ENCODE measurements at places on chromosomes 7 and 10. TPM values are rescaled to one million over a fixed set of nuclear protein-coding genes. Genes with fewer than 3 reads are reported as not detected.

GRCh38 chr10:73894245-73894971 lies 16.5 kb upstream of the PLAU start:
- no peak overlapping the region for H3K4me3 ChIP-seq
- DNase-seq: no peak
- peaks cover 13% of the 10 kb centered on the region for H3K4me1 ChIP-seq
- H3K27ac ChIP-seq: no peak overlapping the region
- H3K27me3 ChIP-seq: no peaks in the 10 kb centered on the region

DNA sequence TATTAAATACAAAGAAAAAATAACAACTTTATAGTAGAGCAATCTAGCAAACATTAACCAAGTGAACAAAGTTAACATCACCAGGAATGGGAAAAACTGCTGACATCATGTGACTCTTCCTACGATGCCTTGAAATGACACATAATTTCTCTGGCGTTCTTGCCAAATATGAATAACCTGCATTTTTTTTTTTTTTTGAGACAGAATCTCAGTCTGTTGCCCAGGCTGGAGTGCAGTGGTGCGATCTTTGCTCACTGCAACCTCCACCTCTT lies 126.5 kb upstream of the VKORC1L1 start:
- H3K4me1 ChIP-seq: peaks cover 6% of the 10 kb centered on the region
- H3K27ac ChIP-seq: no peak overlapping the region
- DNase-seq: no peak
- H3K36me3 ChIP-seq: no peaks in the 10 kb centered on the region
- no peak overlapping the region for H3K4me3 ChIP-seq

DNA sequence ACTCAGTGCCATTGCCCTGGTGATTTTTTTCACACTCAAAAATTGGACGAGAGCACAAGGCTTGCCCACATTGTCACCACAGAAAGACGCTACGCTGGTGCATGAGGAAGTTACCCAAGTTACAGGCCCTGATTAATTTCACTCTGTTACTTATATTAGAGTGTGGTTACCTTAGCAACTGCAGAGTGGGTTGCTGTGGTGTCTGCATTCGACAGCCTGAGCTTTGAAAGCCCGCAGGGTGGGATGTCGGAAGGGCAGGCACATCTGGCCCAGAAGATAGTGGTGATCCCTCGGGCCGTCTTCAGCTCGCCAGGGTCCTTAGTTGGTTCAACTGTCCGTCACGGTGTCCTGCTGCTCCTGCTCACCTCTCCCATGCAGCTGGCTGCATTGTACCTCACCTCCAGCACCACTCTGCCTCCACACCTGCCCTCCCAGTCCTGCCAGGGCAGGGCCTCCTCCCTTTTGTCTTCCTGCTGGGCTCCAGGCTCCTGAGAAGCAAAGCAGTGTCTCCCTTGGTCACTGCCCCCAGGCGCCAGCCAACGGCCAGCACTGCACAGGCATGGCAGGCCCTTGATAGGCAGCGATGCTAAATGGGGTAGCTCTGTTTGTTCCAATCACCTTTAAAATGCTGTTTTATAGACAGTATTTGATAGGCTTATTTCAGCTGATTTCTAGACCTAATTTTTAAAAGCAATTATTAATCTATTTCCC lies 167.2 kb downstream of the EBF3 start:
- no peaks in the 10 kb centered on the region for H3K27me3 ChIP-seq
- H3K4me1 ChIP-seq: peaks cover 17% of the 10 kb centered on the region
- no peak overlapping the region for H3K27ac ChIP-seq
- no peaks in the 10 kb centered on the region for H3K36me3 ChIP-seq

PNLIPRP3 gene
- total RNA-seq: 0.04 TPM

EBLN1 gene
- total RNA-seq: 0.09 TPM

IRF5 gene
- 2.7 TPM for total RNA-seq

ACTL6B gene
- total RNA-seq: not detected

PON1 gene
- 0.31 TPM for total RNA-seq

GPR15LG gene
- total RNA-seq: not detected

SEPHS1 gene
- 40.1 TPM for total RNA-seq

PRSS2 gene
- total RNA-seq: 0.09 TPM

Measured in muscle of leg (tissue), 16 donors.